ENCODE measurements at places on chromosomes 13 and 19.

- DNase-seq, result no peak
Measured at GRCh38 chr13:31880851-31881494, 141.6 kb downstream of the RXFP2 start.

- no peak for DNase-seq
Measured at GRCh38 chr13:92403606-92404005, 823.0 kb upstream of the GPC6 start.

- no peak for DNase-seq
Measured at GRCh38 chr19:19470579-19470978, 44.8 kb downstream of the TSSK6 start.

- DNase-seq, result no peak
Measured at GRCh38 chr13:66154354-66154753, 1075.8 kb downstream of the PCDH9 start.

DNA sequence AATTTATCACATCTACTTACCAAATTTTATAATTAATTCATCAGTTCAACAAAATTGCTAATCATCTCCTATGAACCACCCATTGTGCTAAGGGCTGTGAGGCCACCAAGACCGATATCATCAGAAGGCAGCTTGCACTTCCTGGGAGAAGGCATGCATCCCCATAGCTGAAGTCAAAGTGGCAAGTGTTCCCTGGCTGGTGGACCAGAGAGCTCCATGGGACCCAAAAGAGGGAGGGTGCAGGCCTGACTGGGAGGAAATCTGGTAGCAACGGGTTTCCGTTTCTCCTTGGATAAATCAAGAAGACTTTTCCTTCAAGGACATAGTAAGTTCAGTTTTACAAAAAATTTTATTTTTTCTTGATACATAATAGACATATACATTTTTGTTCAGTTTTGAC is 325.2 kb downstream of the FGF9 start:
- no peak for DNase-seq

DNA sequence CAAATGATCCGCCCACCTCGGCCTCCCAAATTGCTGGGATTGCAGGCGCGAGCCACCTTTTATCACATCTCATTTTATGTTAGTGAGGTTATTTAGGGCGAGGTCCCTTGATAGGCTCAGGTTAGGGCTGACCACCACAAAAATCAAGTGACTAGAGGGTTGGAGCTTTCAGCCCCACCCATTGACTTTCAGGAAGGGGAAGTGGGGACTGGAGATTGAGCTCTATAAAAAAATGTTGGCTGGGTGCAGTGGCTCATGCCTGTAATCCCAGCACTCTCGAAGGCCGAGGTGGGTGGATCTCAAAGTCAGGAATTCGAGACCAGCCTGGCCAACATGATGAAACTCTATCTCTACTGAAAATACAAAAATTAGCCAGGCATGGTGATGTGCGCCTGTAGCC is 20.1 kb downstream of the FPR3 start:
- DNase-seq, result no peak

- DNase-seq, result no peak
Measured at GRCh38 chr13:45827318-45827717, 24.2 kb downstream of the SIAH3 start.

DNA sequence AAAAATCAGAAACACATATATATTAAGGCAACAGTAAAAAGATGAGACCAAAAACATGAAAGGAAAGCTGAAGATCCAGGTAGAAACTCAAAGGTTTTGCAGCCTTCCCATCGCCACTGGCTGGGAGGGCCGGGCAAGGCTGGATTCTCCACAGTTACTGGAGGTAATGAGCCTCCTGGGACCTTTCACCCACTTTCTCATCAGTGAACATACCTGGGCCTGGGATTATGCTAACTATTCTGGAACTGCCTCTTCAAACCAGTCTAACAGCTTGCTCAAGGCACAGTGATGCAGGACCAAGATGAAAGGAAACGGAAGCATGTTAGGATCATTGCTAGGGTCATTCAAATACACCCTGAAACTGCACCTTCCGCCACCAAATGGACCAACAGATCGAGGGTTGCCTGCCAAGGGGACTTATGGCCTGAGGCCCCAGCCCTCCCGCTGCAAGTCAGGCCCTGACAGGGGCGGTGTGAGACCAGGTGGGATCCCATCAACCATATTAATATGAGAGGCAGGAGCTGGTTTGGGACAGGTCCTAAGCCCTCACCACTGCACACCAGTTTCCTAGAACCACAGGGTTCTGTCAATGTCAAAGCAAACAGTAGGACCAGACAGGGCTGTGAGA is 28.4 kb upstream of the ATP12A start:
- no peak for DNase-seq

GRCh38 chr13:40445557-40445990 is 220.9 kb downstream of the FOXO1 start:
- DNase-seq, result no peak

GRCh38 chr19:51345076-51345620 is 3.2 kb upstream of the VSIG10L start:
- no peak for DNase-seq

DNA sequence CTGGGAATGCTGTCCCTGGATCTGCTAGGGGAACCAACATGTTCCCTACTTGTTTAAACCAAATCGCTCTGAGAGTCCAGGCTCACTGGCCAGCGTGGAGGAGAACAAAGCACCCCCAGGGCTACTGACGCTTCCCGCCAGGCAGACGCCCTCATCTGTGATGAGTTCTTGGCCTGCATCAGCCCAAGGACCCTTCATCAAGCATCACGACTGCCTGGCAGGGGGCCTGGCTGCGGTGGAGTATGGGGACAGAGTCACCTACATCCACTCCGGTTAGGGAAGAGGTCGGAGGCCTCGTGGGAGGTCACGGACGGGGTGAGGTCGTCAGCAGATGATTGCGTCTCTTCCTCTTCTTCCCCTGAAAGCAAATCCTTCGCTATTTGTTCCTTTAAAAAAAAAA is 17.7 kb downstream of the MIER2 start:
- DNase-seq, result no peak

DNA sequence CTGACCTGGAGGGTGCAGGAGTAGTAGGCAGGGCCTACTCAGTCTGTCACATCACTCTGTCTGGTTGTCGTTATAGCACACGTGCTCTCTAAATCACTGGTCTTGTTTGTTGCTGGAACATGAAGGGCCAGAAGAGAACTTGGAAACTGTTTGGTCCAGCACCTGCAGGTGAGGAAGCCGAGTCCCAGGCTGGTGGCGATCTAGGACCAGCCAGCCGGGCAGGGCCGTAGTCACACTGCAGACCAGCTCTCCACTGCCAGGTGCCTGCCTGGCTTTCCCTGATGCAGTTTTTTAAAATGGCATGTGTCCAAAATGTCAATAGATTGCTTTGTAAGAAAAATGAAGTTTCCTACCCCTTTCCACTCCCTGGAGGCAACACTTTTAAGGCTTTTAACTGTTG is 53.7 kb downstream of the GGACT start:
- DNase-seq, result no peak

DNA sequence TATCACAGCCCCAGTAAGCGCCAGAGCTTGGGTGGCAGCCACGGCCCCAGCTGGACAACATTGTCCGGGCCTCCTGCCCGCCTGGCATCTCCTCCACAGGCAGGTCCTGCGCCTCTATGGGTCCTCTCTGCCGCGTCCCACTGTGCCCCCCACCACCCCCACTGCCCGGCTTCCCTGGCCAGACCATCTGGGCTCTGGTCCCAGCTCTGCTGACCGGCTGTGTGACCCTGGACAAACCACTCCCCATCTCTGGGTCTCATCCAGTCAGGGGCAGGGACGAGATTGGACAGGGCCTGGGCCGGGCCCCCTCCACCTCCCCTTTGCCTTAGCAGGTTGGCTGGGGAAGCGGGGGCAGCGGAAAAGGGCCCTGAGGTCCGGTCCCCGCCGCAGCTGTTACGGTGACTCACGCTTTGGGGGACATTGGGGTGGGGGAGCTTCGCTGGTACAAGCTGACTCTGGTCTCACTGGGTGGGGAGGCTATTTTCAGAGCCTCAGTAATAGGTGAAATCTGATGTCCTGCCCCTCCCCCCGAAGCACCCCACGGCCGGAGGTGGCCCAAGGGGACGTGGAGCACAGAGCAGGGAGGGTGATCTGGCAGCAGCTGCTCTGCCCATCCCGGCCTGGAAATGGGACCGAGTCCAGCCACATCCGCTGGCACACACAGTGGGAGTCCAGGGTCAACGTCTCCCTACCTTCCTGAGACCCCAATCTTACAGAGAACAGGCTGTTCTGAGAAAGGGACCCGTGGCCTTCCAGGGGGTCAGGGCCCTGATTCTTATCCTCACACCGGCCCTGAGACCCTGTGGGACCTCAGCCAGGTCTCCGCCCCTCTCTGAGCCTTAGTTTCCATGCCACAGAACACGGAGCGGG is 9.1 kb downstream of the NFIC start:
- no peak for DNase-seq

- DNase-seq, result no peak
Measured at GRCh38 chr19:9075064-9075949, 11.6 kb upstream of the OR1M1 start.

DNA sequence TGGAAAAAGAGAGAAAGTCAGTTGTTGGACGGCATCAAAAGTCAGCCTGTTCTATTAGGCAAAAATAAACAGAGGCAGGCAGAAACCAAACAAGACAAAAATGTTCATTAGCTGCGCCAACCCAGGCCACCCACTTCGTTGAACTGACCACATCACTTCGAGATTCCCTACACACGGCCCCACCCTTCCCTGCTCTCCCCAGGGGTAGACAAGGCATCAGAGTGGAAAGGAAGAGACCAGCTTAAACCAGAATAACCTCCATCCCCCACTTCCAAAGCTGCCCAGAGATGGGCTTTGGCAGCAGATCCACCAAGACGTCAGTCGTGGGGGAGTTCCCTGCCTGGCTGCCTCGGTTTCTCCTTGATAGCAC is 204.6 kb upstream of the TSHZ3 start:
- DNase-seq, result no peak

GRCh38 chr19:47573071-47574026 is at the start of gene ZNF541:
Gene ZNF541, minus strand, starts transcription at chr19:47573148. Its CDS starts 17,292 bp downstream, at chr19:47555856.
- DNase-seq, result peak; percentile 81

DNA sequence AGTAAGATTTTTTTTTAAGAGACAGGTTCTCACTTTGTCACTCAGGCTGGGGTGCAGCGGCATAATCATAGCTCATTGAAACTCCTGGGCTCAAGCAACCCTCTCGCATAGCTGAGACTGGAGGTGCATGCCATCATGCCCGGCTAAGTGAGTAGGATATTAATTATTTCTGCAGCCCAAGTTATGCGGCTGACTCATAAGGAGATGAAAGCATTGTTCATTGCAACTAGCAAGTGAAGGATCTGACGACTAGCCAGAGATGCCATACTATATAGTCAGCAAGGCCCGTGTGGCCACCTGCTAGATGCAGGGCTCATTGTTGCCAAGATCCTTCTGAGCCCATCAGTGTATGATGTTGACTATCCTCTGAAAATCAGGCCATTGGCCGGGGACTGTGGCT is 45.2 kb downstream of the ABCC4 start:
- no peak for DNase-seq

- DNase-seq, result no peak
Measured at GRCh38 chr19:19545707-19546106, 7.6 kb downstream of the CILP2 start.

DNA sequence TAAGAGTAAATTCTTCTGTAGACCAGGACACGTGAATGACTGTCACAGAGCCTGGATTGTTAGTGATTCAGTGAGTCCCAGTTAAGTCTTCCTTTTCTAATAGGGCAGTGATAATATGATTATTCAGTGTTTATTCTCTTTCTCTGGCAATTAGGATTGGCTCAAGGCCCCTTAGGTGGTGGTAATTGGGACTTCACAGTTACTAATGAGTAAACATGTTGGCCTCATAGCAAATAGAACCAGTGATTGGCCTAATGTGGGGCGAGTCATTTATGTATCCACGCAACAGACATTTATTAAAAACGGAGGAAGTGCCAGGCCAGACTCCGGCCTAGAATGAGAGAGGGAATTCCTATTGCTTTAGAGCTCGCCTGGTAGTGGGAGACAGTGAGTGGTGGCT is 72.4 kb downstream of the SHISA2 start:
- DNase-seq, result no peak

- DNase-seq, result no peak
Measured at GRCh38 chr19:29683009-29683408, 17.7 kb downstream of the PLEKHF1 start.

DNA sequence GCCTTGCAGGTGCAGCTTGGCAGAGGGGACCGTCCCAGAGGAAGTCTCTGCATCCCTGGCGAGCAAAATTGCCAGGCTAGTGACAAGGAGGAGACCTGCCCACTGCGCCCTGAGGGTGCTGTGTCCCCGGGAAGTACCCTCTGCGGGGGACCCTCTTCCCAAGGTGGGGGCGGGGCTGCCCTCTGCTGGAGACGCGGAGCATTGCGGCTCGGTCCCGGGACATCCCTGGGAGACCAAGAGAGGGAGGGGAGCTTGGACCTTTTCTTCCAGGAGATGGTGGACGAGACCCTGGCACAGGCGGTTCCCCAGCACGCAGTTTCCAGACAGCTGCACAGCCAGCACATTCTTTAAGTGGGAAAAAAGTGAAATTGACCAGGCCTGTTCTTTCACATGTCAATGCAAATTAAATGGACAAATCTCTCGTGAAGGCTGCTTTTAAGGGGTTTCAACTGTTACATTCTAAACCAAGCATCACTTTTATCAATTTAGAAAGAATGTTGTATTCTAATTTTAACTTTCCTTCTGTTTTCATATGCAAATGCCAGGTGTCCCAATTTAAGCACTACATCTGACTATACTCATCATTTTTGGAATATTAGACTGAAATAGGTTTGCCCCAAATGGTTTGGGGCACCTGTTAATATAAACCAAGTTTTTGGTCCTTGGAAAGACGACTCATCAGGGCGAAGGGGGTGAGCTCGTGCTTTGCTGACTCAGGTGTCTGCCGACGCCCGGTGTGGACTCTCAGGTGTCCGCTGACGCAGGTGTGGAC is 60.7 kb downstream of the MCF2L start:
- peak; percentile 34 for DNase-seq

- peak; percentile 71 for DNase-seq
Measured at GRCh38 chr19:16368385-16369305, 44.0 kb downstream of the KLF2 start.

GRCh38 chr19:16892436-16892835 is 3.6 kb downstream of the F2RL3 start:
- DNase-seq, result no peak

- DNase-seq, result no peak
Measured at GRCh38 chr13:105334211-105334610, 1201.3 kb downstream of the EFNB2 start.

- no peak for DNase-seq
Measured at GRCh38 chr19:17803264-17803896, 8.4 kb downstream of the B3GNT3 start.

- DNase-seq, result no peak
Measured at GRCh38 chr13:92346046-92346445, 880.6 kb upstream of the GPC6 start.
